ENCODE measurements at places on chromosomes 4 and X.

- DNase-seq, result no peak
Observed at GRCh38 chrX:123773258-123773988, 40.6 kb upstream of the THOC2 start.

DNA sequence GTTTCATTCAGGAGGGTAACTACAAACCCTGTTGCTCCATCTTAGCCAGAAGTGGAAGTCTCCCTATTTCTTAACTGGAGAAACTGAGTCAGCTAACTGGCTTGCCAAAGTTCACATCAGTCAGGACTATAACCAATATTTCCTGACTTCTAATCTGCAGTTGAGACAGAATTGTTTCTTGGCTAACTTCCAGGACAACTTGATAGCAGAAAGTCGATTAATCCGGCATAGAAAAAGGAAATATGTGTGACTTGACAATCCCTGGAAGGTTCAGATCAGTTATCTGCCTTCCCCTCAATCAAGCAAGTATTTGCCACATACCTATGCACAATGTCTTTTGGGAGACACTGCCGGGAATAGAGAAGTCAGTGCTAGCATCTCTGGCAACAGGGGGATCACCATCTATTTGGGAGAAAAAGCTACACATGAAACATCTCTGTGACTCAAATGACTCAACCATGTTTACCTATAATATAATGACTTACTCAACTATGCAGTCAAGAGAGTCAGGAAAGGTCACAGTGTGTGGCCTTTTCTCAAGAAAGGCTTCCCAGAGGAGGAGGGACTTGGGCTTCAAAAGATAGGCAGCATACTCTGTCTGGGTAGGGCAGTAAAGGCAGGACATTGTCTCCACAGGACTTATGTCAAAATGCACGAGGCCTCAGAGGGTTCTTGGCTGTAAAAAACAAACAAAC lies 12.4 kb upstream of the LONRF3 start:
- DNase-seq, result no peak

GRCh38 chrX:21838937-21839333 lies 482 bp upstream of the MBTPS2 start:
- DNase-seq, result peak; percentile 13

DNA sequence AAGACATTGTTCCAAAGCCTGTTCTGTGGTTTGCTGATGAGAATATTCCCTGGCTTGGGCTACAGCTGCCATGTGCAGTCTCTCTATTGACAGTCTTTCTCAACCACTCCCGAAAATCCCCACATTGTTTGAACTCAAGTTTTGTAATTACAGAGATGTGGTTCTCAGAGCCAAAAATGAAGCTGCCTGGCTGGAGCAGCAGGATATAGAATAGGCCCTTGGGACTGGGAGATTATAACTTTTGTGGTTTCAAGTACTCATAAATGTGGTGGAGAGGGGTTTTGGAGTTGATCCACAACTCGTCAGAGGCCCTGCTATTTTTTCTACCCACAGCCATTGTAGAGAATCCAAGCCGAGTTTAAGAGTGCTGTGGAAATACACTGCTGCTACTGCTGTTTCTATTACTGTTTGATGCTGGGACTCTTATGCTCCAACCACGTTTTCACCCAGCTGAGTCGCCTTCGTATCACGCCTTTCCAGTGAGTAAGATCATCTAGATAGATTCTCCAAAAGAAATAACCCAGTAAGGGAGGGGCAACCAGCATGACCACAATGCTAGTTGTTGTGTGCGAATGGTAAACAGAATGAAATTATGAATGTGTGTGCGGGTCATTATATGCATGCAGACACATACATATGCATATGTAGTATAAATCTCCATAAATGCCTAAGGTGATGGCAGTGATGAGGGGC lies 57.1 kb upstream of the ATXN3L start:
- peak; percentile 90 for DNase-seq

GRCh38 chrX:46571423-46572339 lies 1.9 kb upstream of the CHST7 start:
- DNase-seq, result no peak

- no peak for DNase-seq
Observed at GRCh38 chrX:70497026-70497425, 52.4 kb downstream of the DLG3 start.

GRCh38 chr4:130689181-130689580 lies 1593.2 kb downstream of the C4orf33 start:
- no peak for DNase-seq

DNA sequence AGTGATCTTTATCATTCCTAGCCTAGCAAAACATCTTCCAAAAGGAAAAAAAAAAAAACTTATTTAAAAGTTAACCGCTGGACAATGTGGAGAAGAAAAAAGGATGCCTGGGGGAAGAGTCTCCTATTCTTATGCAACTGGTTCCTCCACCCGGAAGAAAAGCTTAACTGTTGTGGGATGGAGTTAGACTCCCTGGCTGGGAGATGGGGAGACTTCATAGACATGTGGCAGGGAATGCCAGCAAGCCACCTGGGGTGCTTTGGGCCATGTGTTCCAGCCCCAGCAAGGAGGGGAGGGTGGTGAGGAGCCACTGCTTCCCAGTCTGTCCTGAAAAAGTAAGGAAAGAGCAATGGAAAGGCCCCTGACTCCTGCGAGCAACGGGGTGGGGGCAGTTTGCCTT lies 119.4 kb upstream of the SPIN4 start:
- no peak for DNase-seq

DNA sequence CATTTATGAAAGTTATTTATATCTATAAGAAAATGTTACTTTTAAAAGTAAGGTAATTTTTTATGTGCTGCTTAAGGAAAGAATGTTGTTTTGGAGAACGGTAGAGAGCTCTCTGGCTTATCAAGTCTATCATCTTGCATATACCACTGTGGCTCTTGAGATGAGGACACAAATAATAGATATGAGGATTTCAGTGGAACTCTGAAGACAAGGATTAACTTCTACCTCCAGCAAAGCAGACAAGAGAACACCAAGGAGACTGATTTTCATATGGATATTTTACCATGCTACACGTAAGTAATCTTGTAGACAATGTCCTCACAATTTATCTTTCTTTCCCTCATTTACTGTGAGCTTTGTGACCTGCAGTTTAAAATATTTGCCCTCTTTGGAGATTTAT lies 557.5 kb upstream of the NDST4 start:
- DNase-seq, result no peak

- no peak for DNase-seq
Observed at GRCh38 chrX:17859609-17860178, 1.4 kb downstream of the RAI2 start.

GRCh38 chr4:60588556-60588955 lies 611.6 kb upstream of the ADGRL3 start:
- no peak for DNase-seq

DNA sequence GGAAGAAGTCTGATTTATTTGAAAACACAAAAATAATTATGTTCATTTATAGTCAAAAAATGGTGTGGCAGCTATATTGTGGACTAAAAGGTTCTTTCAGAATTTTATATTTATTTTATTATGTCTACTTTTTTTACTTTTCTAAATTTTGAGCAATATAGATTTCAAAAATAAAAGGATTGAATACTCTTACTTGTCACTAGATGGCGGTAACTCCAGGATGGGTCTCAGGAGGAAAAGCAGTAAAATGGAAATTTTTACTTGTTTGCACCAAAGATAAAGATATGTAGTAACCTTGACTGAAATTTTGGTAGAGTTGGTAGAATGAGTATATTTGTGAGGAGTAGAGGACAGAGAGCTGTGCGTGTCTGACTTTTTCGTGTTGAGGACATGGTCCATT lies 14.5 kb upstream of the DACH2 start:
- DNase-seq, result peak; percentile 16

DNA sequence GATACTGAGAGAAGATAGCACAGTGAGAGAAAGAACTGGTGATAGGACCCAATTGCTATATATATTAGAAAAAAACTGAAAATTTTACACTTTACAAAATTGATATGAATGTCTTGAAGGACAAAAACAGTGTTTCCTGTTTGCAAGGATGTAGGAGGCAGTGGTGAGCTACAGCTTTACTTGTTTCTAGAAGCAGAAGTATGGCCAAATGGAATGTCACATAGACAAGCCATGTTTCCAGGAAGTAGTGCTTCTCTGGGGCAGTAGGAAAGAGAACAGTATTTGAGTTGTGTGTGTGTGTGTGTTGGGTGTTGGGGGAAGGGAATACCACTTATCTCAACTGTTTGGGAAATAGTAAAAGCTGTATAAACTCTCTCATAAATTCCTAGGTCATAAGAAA lies 60.9 kb upstream of the IBSP start:
- no peak for DNase-seq

GRCh38 chr4:145511913-145512522 lies 30.4 kb downstream of the SMAD1 start:
- no peak for DNase-seq

DNA sequence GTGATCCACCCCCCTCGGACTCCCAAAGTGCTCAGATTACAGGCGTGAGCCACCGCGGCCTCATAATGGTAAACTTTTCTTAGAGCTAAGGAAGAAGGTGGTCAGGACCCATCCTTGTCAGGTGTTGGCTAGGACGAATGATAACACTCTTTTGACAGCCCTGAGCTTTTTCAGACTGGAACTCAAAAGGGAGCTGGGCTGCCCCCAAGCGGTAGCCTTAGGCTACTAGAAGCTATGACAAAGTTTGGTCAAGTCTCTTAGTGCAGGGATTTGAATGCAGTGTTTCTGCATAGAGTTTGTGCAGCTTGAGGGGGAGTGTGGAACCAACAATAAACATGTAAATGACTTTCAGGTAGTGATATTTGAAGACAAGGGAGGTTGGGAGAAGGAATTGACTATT lies 11.8 kb upstream of the HSD17B10 start:
- DNase-seq, result peak; percentile 33

DNA sequence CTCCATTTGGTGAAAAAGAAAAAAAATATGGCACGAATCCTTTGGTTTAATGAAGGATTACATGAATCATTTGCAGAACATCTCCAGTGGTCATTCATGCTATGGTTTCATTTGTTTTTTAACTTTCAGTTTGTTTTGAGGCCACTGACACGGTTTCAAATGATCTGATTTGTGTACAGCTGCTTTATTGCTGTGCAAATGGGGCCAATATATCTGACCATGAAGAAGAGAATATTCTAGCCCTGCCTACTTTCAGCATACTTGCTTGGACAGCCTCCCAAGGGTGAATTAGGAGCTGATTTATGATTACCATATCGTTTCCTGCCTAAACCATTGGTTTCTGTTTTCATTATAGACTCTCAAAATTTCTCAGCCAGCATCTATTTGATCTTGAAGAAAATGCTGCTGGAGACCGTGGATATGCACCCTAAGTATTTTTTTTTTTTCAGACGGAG lies 30.7 kb downstream of the SPARCL1 start:
- DNase-seq, result no peak

DNA sequence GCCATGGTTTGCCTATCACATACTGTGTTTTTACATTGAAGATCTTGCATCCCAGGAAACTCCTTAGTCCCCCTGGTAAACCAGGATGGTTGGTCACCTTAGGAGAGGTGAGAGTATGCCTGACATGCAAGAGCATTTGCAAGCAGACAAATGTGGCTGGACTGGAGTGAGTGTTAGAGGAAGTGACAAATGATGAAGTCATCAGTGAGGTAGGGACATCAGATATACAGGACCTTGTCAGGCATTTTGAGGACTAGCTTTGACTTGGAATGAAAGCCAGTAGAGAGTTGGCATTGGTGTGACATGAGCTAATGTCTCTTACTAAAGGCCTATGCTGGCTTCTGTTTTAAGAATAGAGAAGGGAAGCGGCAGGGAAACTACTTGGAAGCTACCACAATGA lies 124.9 kb downstream of the FRMPD4 start:
- DNase-seq, result no peak

DNA sequence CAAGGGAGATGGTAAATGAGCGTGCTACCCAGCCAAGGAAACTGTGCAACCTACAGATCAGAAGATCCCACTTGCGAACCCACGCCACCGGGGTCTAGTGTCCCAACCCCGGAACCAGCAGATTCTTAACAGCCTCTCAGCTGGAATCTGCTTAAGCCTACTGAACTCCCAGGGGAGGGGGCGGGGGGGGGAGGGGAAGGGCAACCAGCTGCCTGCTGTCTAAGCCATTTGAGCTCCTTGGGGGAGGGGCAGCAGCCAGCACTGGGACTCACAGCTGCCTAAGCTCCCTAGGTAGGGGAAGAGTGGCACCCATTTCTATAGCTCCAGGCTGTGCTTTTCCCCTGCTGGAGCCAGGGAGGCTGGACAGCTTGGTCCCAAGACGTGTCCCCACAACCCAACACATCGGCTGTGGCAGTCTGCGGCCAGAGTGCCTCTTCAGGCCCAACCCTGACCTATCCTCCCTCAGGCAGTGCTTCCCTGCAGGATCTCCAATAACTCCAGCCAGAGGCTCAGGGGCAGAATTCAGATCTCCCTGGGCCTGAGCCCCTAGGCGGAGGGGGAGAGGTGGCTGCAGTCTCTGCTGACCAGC lies 289.2 kb downstream of the LDB2 start:
- DNase-seq, result no peak

GRCh38 chr4:78297116-78297800 lies 240.1 kb downstream of the FRAS1 start:
- DNase-seq, result no peak

DNA sequence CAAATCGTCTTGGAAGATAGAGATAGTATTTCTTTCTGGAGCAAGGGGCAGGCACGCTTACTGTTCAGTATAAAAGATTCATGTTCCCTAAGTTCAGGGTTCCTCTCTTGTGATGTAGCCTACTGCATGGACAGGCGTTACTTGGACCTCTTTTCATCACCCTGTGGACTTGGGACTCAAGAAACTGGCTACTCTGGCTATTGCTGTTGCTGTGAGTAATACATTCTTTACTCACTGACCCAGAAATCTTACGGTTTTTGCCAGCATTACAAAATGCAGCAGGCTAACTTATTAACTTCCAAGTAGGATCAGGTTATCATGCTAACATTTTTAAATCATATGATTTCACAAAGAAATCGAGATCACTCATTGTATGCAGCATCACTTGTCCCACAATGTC lies 12.8 kb upstream of the GUCY1B1 start:
- DNase-seq, result peak; percentile 24

- DNase-seq, result no peak
Observed at GRCh38 chrX:65679071-65679540, 11.7 kb downstream of the MSN start.

Measured in astrocyte of the hippocampus (primary cell).